Stimulated activated CD4-positive, alpha-beta T cell treated with anti-CD3 and anti-CD28 coated beads, TNF-alpha, amount 100 ng/mL, for 1 hour (primary cell): ENCODE measurements at places on chromosomes 6 and 20.

DNA sequence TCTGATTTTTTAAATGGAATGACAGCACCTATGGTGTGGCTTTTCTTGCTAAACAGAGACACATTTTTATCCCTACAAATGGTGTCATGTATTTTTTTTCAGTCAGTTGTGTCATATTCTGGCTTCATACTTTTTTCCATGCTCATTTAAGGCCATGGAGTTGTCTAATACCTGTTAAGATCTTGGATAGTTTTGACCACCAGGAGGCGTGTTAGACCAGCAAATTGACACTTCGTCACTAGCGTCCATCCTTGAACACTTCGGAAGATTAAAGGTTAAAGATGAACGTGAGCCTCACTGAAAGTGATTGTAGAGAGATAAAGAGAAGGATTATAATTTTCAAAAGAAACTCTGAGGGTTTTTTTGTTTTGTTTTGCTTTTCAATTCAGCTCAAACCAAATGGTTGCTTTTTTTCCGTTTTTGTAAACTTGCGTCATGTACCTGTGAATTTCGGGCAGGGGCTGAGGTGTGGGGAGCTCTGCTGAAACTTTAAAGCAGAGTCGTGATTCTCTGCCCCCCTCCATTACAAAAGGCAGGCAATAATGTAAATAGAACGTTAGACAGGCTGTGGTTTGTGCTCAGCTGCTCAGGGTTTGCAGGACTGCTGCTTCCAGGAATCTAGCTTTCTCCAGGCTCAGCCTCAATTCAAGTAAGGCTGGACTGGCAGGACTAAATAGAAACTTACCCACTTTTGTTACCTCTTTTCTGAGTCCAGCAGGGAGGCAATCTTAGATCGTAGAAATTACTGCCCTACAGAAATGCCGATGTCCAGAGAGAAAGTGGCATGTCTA lies 245.1 kb downstream of the FOXA2 start:
- no peak for DNase-seq

DNA sequence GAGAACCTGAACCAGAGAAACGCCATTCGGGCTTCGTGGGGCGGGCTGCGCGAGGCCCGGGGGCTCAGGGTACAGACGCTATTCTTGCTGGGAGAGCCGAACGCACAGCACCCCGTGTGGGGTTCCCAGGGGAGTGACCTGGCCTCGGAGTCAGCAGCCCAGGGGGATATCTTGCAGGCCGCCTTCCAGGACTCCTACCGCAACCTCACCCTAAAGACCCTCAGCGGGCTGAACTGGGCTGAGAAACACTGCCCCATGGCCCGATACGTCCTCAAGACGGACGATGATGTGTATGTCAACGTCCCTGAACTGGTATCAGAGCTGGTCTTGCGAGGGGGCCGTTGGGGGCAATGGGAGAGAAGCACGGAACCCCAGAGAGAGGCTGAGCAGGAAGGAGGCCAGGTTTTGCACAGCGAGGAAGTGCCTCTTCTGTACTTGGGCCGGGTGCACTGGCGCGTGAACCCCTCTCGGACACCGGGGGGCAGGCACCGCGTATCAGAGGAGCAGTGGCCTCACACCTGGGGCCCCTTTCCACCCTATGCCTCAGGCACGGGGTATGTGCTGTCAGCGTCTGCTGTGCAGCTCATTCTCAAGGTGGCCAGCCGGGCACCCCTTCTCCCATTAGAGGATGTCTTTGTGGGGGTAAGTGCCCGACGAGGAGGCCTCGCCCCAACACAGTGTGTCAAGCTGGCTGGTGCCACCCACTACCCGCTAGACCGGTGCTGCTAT lies 904 bp downstream of the B3GALT4 start:
- DNase-seq = no peak

- no peak for DNase-seq
These were observed 95.2 kb downstream of the GMPR start for GRCh38 chr6:16333580-16333979.

GRCh38 chr6:167094820-167095637 lies 27.9 kb upstream of the CCR6 start:
- no peak for DNase-seq

- DNase-seq = no peak
These were observed 10.5 kb upstream of the ZNF334 start for GRCh38 chr20:46523696-46524328.

GRCh38 chr20:7146552-7147219 lies 379.2 kb downstream of the BMP2 start:
- DNase-seq = no peak

GRCh38 chr20:18087054-18087453 lies 29.3 kb upstream of the OVOL2 start:
- no peak for DNase-seq

- no peak for DNase-seq
These were observed 94.4 kb upstream of the SIRPA start for GRCh38 chr20:1800777-1801176.

DNA sequence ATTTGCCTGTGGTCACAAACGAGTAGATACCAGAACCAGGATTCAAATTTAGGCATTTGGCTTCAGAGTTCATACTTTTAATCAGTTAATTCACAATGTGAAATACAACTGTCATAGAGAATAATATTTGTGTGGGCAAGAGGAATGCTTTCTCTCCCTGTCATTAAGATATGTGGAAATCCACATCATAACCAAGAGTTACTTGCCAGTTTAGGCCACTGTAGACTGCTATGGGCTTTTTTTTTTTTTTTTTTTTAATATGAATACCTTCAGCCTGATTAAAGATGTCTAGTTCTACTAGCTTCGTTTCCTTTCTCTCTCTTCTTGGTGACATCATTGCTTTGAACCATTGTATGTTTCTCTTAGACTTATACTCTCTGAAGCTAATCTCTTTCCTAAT lies 244.9 kb downstream of the ZFAND3 start:
- no peak for DNase-seq

DNA sequence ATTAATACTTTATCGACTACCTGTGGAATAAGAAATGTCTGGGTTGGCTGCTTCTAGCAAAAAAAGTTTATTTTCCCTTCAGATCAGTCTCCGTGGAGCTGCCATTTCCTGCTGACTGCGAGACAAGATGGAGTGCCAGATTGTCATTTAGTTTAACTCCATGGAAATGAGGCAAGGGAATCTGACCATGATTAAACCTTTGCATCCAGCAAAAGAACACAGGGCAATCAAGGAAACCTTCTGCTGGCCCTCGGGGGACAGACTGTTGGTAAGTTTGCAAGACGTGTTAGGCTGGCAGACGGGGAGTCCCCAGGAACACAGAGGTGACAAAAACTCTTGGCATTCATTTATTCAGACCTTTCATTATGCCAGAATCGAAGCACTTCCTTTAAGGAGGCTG lies 52.2 kb upstream of the SPACA1 start:
- no peak for DNase-seq

DNA sequence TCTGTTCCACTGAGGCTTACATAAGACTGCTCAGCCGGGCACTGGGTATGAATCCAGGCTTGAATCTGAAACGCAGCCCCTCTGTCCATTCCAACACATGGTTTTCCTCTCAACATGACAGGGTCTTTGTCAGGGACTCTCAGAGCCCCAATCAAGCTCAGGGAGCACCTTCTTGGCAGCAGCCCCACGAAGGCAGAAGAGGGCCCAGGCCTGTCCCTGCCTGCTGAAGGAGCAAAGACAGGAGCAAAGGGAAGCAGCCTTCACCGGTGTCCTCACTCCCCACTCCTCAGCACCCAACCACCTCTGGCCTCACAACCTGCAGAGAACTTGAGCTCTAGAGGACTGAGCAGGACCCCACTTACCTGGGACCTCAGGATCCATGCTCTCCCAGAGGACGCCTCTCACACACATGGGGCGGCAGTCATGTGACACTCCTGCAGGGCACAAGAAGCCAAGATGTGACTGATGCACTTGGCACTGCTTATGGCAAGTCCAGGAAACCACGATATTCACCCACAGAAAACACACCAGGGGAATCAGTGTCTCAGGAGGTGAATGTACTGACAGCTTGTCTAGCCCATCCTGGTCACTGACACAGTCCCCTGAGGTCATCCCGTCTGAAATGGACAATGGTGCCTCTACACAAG lies 4.3 kb downstream of the SNHG17 start:
- no peak for DNase-seq

GRCh38 chr6:3317741-3318211 lies 59.0 kb downstream of the PSMG4 start:
- no peak for DNase-seq
